ENCODE measurements at places on chromosomes 5 and 9. TPM values are rescaled to one million over a fixed set of nuclear protein-coding genes. Genes with fewer than 3 reads are reported as not detected.

DNA sequence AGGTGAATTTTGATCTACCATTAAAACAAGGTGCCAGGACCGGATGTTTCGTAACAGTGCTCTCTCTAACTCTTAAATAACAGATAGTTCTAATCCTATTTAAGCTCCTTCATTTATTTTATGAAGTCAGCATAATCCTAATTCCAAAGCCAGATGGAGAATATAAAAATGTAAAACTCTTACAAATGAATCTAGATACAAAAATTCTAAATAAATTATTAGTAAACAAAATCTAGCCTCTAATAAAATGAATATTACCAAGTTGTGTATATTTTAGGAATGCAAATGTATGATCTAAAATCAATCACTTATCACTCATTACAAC is 32.4 kb upstream of the IL33 start:
- H3K36me3 ChIP-seq, result no peaks in the 10 kb centered on the region
- H3K4me1 ChIP-seq, result peaks cover 13% of the 10 kb centered on the region
- DNase-seq, result no peak
- H3K4me3 ChIP-seq, result no peak overlapping the region
- H3K27ac ChIP-seq, result no peak overlapping the region

The C1QTNF3 gene
- polyA plus RNA-seq, result 6.9 TPM

- no peak overlapping the region for H3K27ac ChIP-seq
- no peak overlapping the region for H3K4me3 ChIP-seq
- no peak for DNase-seq
- H3K36me3 ChIP-seq, result no peaks in the 10 kb centered on the region
- H3K27me3 ChIP-seq, result no peaks in the 10 kb centered on the region
These were observed 111.0 kb upstream of the VCAN start for GRCh38 chr5:83360573-83360972.

- peaks cover 17% of the 10 kb centered on the region for H3K4me1 ChIP-seq
- H3K4me3 ChIP-seq, result peak within 1 kb of the TSS; percentile 36
- H3K27ac ChIP-seq, result no peak within 1 kb of the TSS
- H3K36me3 ChIP-seq, result no peaks in the 10 kb centered on the region
- peak; percentile 88 for DNase-seq
- H3K27me3 ChIP-seq, result peaks cover 26% of the 10 kb centered on the region
These were observed at the start of gene PDE4D for GRCh38 chr5:59893429-59894227. Gene PDE4D, minus strand, starts transcription at chr5:59893726.

DNA sequence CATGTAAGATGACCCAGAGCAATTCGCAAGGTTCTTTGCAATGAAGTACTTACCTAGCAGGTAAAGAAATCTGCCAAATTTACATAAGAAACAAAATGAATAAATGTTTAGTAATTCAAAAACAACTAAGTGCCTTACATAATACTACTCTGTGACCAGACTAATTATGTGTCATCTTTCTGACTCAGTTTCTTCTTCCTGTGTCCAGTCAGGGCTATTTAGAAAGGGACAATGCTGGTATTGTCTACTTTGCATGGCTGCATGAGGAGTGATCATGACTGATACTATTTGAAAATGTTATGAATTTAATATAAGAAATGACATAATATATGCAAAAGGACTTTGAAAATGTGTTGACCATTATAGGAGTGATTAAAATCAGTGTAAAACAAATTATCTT is 210.0 kb downstream of the TMEM161B start:
- DNase-seq, result no peak
- no peaks in the 10 kb centered on the region for H3K4me1 ChIP-seq
- no peaks in the 10 kb centered on the region for H3K36me3 ChIP-seq
- no peak overlapping the region for H3K4me3 ChIP-seq
- H3K27ac ChIP-seq, result no peak overlapping the region

DNA sequence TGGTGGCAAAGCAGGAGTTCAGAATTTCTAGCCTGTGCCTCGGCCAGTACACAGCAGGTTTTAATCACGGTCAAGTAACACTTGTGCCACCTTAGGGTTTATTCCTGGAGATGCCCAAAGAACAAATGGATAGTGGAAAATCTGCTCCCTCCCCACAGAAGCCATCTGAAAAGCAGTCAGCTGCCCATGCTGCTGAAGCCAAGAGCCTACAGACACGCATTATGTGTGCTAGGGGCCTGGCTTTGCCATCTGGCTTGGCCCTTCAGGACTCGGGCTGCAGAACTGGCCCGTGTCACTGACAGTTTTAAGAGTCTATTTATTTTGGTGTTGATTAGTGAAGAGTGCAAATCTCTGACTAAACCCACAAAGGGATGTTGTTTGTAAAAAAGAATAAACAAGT is 11.1 kb downstream of the ARSB start:
- H3K4me1 ChIP-seq, result peaks cover 34% of the 10 kb centered on the region
- DNase-seq, result no peak
- no peak overlapping the region for H3K27ac ChIP-seq
- H3K36me3 ChIP-seq, result no peaks in the 10 kb centered on the region
- no peak overlapping the region for H3K4me3 ChIP-seq

The CAMK2A gene
- 0.15 TPM for polyA plus RNA-seq

GRCh38 chr5:55650386-55650785 is 61.7 kb downstream of the SLC38A9 start:
- peaks cover 18% of the 10 kb centered on the region for H3K4me1 ChIP-seq
- no peaks in the 10 kb centered on the region for H3K27me3 ChIP-seq
- H3K4me3 ChIP-seq, result no peak overlapping the region
- DNase-seq, result peak; percentile 34
- peaks cover 16% of the 10 kb centered on the region for H3K36me3 ChIP-seq

GRCh38 chr5:72587661-72588308 is 80.6 kb upstream of the ZNF366 start:
- H3K36me3 ChIP-seq, result no peaks in the 10 kb centered on the region
- H3K4me1 ChIP-seq, result peaks cover 22% of the 10 kb centered on the region
- no peak for DNase-seq
- H3K27ac ChIP-seq, result no peak overlapping the region
- no peak overlapping the region for H3K4me3 ChIP-seq

All from stomach (tissue), 19 donors.